ENCODE measurements at places on chromosomes 2 and 18. TPM values are rescaled to one million over a fixed set of nuclear protein-coding genes. Genes with fewer than 3 reads are reported as not detected.

Gene CCDC74A
- total RNA-seq = 7.2 TPM

Gene LYPD6
- 17.5 TPM for total RNA-seq

Gene ZNF521
- total RNA-seq = 20.0 TPM

Gene GAL3ST2
- total RNA-seq = 1.3 TPM

Gene RAB27B
- 17.2 TPM for total RNA-seq

Gene KCNE4
- total RNA-seq = 0.94 TPM

Gene TYW5
- 23.2 TPM for total RNA-seq

Gene GPR45
- 0.94 TPM for total RNA-seq

Gene SGPP2
- 1.3 TPM for total RNA-seq

Gene NLRC4
- total RNA-seq = 0.31 TPM

Gene OTOS
- not detected for total RNA-seq

Gene SF3B6
- 86.1 TPM for total RNA-seq

Gene RIT2
- 30.0 TPM for total RNA-seq

Gene ICOS
- not detected for total RNA-seq

Gene PLGLB1
- total RNA-seq = 44.1 TPM

Gene C18orf32
- total RNA-seq = 41.6 TPM

Gene LONRF2
- 87.6 TPM for total RNA-seq

Gene TMEM198
- total RNA-seq = 15.7 TPM

Gene GAREM1
- total RNA-seq = 33.5 TPM

Gene DTNB
- 47.0 TPM for total RNA-seq

Gene SUCLG1
- total RNA-seq = 108 TPM

Gene MLPH
- not detected for total RNA-seq

Gene ADRA2B
- not detected for total RNA-seq

Gene MEP1B
- not detected for total RNA-seq

Gene ABCG8
- 0.31 TPM for total RNA-seq

Gene LGALSL
- 31.6 TPM for total RNA-seq

Gene SERPINB13
- not detected for total RNA-seq

Gene MEMO1
- 82.0 TPM for total RNA-seq

Gene FAP
- total RNA-seq = 1.3 TPM

Gene CD8B
- not detected for total RNA-seq

Gene SIX2
- total RNA-seq = not detected

Gene LBH
- total RNA-seq = 61.7 TPM
